GM12878 (cell line): ENCODE measurements at places on chromosomes 1 and 21. TPM values are rescaled to one million over a fixed set of nuclear protein-coding genes. Genes with fewer than 3 reads are reported as not detected.

The ACTL8 gene
- total RNA-seq = not detected in 2 replicates

The LAX1 gene
- 9.7 and 11.6 TPM in 2 replicates for total RNA-seq

The RNF223 gene
- total RNA-seq = not detected in 2 replicates

The OR2T29 gene
- 3.4 and 4.6 TPM in 2 replicates for total RNA-seq

The CNR2 gene
- 13.6 and 15.1 TPM in 2 replicates for total RNA-seq

The IGSF3 gene
- 18.0 and 20.4 TPM in 2 replicates for total RNA-seq

The PIK3C2B gene
- total RNA-seq = 33.5 and 38.1 TPM in 2 replicates

The GRIK1 gene
- not detected in 2 replicates for total RNA-seq

The EFNA1 gene
- 0.28 TPM in 1 of 2 replicates, not detected in the other for total RNA-seq

The RGS13 gene
- 0.23 and 0.29 TPM in 2 replicates for total RNA-seq

The KCNJ10 gene
- total RNA-seq = not detected in 2 replicates

The ZNF124 gene
- 24.4 and 25.8 TPM in 2 replicates for total RNA-seq

The SYT11 gene
- 14.1 and 14.3 TPM in 2 replicates for total RNA-seq

The BRINP2 gene
- total RNA-seq = not detected in 2 replicates
